A673 (cell line): ENCODE measurements at places on chromosomes 16 and 17. TPM values are rescaled to one million over a fixed set of nuclear protein-coding genes. Genes with fewer than 3 reads are reported as not detected.

The NSF gene
- total RNA-seq: 30.9 and 35.9 TPM in 2 replicates

The MILR1 gene
- total RNA-seq: not detected in 2 replicates

The KRTAP17-1 gene
- not detected in 2 replicates for total RNA-seq

The EPX gene
- total RNA-seq: not detected in 2 replicates

DNA sequence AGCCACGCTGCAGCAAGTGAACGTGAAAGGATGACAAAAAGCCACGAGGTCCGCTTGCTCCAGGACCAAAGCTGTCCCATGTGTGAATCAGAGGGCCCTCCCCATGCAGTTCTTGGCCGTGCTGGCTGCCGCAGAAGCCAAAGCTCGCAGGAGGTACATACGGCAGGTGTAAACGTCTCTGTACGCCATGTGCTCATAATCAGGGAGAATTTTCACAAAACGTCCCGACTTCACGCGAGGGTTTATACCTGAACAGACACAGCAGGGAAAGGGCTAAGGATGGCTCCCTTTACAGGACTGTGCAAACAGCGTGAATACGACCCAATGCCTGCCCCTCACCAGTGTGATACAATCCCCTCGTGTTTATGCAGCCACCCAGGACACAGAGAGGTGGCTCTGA, 25.3 kb downstream of the FBXO31 start:
- H3K27ac ChIP-seq: no peak overlapping the region
- no peaks in the 10 kb centered on the region for H3K27me3 ChIP-seq
- no peak overlapping the region for H3K4me3 ChIP-seq
- no peaks in the 10 kb centered on the region for H3K4me1 ChIP-seq

- H3K27ac ChIP-seq: peak overlapping the region; percentile 27
- no peak for DNase-seq
- H3K4me3 ChIP-seq: no peak overlapping the region
- no peaks in the 10 kb centered on the region for H3K27me3 ChIP-seq
- no peaks in the 10 kb centered on the region for H3K36me3 ChIP-seq
Observed at GRCh38 chr16:23945243-23945642, 109.5 kb downstream of the PRKCB start.

DNA sequence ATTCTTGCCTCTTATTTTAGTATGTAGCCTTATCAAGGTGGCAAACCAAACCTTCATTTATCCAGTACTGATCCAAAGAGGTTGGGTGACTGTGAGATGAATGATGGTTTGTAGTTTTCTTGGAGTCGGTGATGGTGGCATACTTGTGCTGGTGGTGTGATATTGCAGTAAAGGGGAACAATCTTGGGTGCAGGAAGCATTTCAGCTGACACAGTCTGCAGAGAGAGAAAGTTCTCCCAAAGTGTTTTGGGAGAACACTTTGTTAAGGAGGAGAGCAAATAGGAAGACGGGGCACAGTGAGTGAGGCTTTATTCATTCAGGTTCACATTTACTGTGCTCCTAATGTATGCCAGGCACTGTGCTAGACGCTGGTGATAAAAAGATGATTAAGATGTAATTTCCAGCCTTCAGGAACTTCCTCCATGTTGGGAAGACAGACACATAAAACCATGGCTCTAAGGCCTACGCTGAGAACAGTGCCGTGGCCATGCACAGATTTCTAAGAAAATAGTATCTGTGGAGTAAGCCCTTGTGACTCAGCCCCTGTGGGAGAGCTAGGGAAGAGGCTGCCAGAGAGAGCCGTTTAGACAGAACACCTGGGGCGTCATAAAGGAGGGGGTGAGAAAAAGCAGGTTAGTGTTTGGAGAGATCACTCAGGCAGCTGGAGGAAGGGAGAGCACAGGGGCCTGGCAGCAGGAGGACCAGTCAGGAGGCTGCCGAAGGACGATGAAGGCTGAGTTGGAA, 13.8 kb downstream of the HEATR3 start:
- H3K4me1 ChIP-seq: no peaks in the 10 kb centered on the region
- H3K36me3 ChIP-seq: peaks cover 51% of the 10 kb centered on the region
- H3K27ac ChIP-seq: no peak overlapping the region
- H3K4me3 ChIP-seq: no peak overlapping the region
- no peak for DNase-seq

DNA sequence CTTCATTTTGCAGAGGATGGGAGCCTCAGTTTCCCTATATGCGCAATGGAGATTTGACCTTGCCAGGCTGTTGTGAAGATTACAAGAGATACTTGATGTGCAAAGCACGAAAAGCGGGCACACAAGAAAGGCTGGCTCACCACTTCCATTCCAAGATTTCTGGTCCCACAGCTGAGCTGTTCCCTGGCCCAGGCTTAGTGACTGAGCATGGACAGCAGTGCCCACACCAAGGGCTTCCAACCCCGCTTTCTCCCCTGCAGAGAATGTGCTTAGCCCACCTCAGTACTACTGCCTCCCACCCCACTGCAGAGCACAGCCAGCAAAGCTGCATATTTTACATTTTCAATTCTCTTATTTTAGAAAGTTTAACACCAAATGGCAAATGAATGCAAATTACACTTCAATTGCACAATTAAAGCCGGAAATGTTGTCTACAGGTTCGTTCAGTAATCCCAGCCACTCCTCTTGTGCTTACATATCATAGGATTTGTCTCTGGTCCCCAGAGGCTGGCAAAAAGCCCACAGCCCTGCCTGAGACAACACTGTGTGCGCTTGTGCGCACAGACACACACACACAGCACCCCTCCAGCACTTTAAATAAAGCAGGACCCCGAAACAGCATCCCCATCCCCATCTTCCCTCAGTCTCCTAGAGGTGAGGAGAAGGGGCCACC, 51.8 kb downstream of the VAC14 start:
- no peaks in the 10 kb centered on the region for H3K27me3 ChIP-seq
- DNase-seq: peak; percentile 93
- H3K27ac ChIP-seq: peak overlapping the region; percentile 62
- no peak overlapping the region for H3K4me3 ChIP-seq
- peaks cover 47% of the 10 kb centered on the region for H3K4me1 ChIP-seq

GRCh38 chr16:17104654-17105053, 366.1 kb downstream of the XYLT1 start:
- H3K4me1 ChIP-seq: no peaks in the 10 kb centered on the region
- H3K4me3 ChIP-seq: no peak overlapping the region
- H3K36me3 ChIP-seq: no peaks in the 10 kb centered on the region
- DNase-seq: no peak
- no peaks in the 10 kb centered on the region for H3K27me3 ChIP-seq
- H3K27ac ChIP-seq: no peak overlapping the region

DNA sequence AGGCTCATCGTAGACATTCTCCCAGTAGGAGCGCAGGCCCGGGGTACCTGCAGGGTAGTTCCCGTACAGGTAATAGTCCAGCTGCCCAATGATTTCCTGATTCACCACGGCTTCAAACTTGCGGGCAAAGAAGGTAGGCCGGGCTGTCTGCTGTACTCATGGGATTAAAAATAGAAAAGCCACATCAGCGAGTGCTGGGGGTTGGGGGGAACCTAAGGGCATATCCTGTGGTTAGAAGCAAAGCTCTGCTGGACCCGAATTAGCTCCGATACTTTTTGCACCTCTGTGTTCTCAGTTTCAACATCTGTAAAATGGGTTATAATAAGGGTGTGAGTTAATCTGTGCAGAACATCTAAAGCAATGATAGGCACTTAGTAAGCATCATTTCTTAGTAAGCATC, 336.2 kb downstream of the XYLT1 start:
- no peaks in the 10 kb centered on the region for H3K4me1 ChIP-seq
- DNase-seq: no peak
- H3K27me3 ChIP-seq: no peaks in the 10 kb centered on the region
- no peaks in the 10 kb centered on the region for H3K36me3 ChIP-seq

DNA sequence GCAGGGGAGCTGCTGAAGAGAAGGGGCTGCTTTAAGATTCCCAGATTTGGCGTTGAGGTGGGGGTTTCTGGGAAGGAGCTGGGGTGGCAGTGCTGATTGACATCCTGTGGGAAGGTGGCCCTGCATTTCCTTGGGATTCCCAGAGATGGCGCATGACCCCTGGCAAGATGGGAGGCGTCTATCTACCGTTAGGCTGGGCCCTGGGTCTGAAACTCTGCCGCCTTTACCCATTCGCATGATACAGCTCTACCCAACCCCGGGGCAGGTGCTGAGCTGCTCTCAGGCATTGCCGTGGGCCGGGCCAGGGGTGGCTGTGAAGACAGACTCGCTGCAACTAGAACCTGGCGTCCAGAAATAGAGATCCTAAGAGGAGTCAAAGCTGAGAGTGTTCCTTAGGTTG, 9.9 kb upstream of the MVD start:
- H3K27me3 ChIP-seq: no peaks in the 10 kb centered on the region
- H3K4me3 ChIP-seq: no peak overlapping the region
- DNase-seq: peak; percentile 45
- no peaks in the 10 kb centered on the region for H3K36me3 ChIP-seq
- H3K27ac ChIP-seq: no peak overlapping the region

GRCh38 chr16:79821911-79822310, 221.4 kb upstream of the MAF start:
- no peaks in the 10 kb centered on the region for H3K4me1 ChIP-seq
- no peak overlapping the region for H3K27ac ChIP-seq
- H3K27me3 ChIP-seq: no peaks in the 10 kb centered on the region
- H3K4me3 ChIP-seq: no peak overlapping the region
- no peaks in the 10 kb centered on the region for H3K36me3 ChIP-seq
- no peak for DNase-seq
